ENCODE measurements at places on chromosomes 12 and 14.

- peak; percentile 60 for DNase-seq
Observed at GRCh38 chr12:49706351-49707127, 666 bp downstream of the FMNL3 start.

GRCh38 chr14:54251356-54251755 is 145.5 kb upstream of the CDKN3 start:
- no peak for DNase-seq

DNA sequence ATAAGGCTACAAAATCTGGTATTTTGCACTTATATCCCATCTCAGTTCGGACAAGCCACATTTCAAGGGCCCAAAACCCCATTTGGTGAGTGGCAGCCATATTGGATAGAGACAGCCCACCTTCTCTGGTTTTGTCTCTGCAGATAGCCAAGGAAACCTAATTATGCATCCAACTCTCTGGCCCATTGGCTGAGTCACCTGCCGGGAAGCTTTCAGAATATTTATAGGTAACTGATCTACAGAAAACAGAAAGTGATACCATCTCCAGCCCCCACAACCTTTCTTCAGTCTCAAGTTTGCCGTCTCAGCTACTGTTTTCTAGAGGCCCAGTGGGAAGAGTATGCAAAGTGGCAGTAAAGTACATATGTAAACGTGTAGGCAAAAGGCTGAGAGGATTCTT is 33.7 kb upstream of the PPP1CC start:
- DNase-seq, result no peak

DNA sequence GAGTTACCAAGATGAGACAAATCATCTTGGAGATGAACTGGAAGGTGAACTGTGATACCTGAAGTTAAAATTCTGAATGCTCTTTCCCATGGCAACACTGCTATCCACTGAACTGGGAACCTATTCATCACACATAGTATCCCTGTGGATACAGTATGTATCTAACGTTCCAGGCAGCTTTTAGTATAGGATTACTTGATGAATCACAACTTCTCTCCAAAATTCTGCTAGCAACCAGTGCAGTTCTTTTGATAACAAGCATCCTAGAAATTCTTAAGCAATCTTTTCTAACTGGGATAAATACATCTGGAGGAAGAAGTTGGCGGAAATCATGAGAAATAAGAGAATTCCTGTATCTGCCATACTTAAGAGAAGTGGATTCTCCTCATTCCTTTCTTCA is 66.4 kb downstream of the PAWR start:
- DNase-seq, result no peak

DNA sequence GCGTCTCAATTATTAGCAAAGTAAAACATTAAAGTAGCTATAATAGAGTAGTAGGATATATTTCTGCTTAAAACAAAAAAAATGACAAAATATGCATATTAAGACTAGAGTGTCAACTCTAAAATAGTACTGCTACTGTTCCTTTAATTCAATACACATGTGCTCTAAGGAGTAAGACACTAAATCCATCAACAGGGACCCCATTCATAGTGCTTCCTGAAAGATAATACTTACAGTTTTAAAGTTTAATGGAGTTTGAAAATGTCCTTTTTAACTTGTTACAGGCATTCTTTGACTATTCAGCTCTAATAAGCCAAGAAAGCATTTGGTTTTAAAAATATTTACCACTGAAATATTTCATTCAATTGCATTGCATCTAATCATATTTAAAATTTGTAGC is 145.2 kb downstream of the ADAMTS20 start:
- DNase-seq, result no peak

DNA sequence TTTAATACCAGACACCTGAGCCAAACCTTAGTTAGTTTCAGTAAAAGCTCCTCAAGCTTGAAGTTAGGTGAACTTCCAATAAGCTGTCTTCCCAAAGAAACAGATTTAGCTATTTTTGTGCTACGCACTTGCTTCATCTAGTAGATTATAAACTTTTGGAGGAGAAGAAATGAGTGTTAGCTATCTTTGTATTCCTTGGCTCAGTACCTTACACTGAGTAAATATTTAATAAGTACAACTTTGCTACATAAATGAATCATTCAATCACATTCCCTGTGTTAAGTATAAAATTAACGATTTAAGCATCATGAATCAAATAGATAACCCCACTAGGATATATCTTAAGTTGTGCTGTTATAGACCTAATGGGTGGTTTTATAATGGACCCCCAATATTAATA is 307.0 kb downstream of the PCNX1 start:
- no peak for DNase-seq

DNA sequence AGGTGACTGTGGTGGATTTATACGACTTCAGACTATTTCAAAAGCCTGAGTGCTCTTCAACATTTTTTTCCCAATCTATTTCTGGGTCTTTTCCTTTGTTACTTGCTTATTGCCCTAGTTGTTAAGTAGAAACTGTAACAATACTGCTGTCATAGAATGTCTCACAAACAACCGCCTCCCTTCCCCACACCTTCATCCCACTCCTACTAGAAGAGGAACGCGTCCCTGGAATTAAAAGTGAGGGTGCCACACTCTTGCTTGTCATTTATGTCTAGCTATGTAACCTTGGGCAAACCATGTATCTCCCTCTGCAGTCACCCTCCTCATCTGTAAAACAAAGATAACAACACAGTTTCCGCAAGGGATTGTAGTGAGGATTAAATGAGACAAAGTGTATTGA is 8.6 kb downstream of the BRAP start:
- no peak for DNase-seq

DNA sequence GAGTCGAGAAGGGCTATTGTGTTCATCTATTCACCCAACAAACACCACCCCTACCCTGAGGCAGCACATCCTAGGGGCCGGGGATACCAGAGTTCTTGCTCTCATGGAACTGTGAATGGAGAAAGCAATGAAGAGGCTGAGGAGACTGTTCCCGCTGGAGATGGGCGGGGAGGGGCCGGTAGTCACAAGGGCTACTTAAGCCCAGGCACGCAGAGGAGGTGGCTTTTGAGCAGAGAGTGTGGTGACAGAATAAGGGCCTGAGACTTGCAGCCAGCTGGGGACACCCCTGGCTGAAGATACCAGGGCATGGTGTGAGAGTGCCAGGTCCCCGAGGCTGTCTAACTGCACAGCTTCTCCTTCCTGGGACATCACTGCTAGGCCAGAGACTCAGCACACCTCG is 114.1 kb upstream of the EVL start:
- no peak for DNase-seq

DNA sequence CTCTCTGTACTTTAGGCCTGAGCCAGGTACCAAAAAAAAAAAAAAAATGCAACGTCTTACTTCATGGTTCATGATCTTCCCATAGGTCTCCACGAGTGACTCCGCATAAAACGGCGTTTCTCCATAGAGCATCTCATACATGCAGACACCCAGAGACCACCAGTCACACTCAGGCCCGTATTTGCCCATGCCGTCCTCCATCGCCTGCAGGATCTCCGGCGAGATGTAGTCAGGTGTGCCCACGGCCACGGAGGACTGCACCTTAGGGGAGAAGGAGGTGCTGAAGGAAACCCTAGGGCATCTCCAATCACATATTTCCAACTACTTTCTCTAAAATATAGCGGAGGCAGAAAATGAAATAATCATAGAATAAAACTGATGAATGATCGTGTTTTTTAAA is 61.0 kb downstream of the AMN start:
- DNase-seq, result no peak

Data from left renal cortex interstitium (tissue), 4 donors.